ENCODE measurements at places on chromosomes 5 and 9.

GRCh38 chr5:55226027-55226933 lies 835 bp downstream of the MCIDAS start:
- DNase-seq = peak; percentile 45

DNA sequence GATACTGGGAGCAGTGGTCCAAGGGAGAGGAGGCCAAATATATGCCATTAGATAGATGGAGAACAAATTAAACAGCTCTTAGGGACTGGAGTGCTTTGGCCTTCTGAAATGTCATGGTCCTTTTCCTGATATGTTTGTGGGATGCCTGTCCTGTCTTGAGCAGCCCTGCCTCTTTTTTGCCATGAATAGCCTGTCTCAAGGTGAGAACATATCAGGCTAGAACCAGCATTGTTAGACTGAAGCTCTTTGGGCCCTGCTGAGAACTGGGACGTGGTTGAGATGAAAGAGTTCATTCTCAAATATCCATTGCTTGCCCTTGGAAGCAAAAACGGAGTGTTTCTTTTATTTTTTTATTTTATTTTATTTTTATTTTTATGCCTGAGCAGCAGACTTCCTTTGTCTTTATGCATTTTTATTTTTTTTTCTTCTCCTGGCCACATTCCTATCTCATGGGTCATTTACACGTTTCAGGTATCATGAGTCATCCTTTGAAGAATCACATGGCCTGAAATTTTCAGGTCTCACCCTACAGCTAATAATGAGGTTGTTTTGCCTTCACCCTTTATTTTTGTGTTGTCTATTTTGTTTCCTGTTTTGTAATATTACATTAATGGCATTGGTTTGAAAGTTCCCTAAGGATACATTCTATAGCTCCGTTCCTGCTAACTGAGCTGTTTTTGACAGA lies 371.4 kb downstream of the PSAT1 start:
- DNase-seq = no peak

DNA sequence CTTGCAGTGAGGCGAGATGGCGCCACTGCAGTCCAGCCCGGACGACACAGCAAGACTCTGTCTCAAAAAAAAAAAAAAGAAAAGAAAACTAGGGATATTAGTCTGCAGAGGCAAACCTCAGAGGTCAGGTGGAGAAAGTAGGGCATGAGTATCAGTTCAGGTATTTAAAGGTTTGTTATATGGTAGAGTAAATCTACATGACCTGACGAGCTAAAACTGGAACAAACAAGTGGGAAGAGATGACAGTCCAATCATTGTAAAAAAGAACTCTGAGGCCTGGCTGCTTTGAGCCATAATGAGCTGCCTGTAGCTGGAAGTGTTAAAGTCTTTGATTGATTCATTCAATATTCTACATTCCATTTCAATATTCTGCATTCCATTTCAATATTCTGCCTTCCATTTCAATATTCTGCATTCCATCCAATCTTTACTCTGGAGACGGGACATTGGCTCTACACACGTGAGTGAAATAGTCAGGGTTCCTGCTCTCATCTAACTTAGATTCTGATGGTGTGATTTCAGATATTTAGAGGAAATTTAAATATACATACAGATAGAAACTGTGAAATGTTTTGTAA lies 28.9 kb upstream of the GRAMD2B start:
- no peak for DNase-seq

GRCh38 chr5:155460501-155460931 lies 447.0 kb downstream of the KIF4B start:
- DNase-seq = no peak

DNA sequence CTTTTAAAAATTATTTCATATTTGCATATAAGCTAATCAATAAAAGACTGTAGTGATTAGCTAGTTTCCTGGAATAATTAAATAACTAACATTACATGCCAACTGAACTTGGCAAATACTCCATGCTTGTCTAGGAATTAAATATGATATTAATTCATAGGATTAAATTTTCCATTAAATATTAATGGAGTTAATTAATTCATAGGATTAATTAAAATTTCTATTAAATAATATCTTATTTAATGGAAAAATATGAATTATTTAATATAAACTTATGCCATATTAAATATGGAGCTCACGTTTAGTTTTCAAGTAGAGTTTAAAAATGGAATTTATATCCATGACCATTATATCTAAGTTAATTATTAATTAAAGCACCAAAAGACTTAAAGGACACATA lies 517.8 kb upstream of the DAB2 start:
- no peak for DNase-seq

DNA sequence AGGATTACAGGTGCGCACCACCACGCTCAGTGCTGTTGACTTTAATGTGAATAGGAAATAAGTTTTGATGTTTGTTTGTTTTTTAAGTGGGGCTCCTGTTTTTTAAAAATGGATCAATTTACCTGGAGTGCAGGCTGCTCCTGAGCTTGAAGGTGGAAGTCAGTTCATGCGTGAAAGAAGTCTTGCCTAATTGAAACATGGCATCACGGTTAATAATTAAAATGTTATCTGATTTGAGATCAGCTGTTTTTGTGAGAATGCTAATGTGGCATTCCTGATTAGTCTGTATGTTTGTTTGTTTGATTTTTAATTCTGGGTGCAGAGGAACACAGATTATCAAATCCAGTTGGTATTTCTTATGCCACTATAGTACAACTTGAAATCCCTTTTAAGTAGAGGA lies 6.5 kb downstream of the SFXN1 start:
- DNase-seq = no peak

DNA sequence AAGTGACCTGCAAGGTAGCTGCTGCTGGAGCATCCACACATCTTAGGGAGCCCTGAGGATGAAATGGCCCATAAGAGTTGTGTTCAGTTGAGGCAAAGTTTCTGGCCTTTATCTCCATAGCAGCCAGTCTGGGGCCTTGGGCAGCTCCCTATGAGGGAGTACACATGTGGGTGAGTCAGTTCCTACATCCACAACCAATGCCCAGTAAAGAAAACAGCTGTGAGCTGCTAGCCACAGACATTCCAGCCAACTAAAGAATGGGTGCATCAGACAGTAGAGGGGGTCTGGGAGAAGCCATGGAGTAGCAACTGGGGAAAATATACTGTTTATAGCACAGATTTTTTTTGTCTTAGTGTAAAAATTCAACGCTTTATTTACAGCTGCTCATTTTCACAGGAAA lies 720.7 kb downstream of the TLE1 start:
- peak; percentile 71 for DNase-seq

DNA sequence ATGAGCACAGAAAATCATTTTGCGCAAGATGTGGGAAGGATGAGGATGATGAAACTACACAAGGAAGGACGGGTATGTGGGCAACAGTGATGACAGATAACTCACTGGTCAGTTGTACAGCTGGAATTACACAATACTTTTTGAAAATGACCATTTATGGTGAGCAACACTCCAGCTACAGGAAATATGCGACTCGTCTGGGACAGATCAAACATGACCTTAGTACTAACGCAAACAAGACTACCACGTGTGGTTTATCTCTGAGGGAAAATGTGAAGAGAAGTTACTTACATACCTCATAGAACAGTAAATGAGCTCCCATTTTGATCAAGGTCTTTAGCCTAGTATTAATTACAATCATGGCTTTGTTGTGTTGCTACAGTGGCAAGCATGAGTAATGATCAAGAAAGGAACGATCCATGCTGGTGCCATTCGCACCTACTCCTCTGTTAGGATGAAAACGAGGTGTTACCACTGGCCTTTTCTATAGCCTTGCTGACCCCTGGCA lies 456.9 kb downstream of the BNC2 start:
- peak; percentile 100 for DNase-seq

DNA sequence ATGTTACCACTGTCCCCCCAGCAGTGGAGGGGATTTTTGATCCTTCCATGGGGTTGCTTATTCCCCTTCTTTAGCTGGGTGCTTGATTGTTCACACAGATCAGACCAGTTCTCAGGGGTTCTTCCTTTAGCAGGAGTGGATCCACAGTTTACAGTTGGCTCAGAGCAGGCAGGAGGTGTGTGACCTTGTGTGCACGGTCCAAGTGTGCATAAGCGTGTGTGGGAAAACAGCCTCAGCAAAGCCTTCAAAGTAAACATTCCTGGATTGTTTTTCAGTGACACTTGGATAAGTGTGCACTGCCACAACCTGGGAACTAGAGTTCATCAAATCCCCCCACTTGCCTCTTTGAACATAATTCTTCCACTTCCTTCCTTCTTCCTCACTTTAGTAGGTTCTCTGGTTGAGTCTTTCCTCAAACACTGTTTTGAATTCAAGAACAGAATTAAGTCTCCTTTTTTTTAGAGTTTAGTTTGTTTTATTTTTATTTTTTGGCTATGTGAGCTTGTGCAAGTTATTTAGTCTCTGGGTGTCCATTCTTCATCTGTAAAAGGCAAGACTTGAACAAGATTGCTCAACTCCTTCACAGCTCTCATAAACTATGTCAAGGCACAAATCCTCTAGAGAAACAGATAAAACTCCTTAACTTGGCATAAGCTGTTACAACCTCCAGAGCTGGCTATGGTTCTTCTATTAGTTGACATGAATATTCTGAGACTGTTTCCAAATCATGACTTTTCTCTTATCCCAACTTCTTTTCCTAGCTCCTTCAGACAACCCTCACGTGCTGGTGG lies 78.0 kb downstream of the OSMR start:
- peak; percentile 51 for DNase-seq

- peak; percentile 67 for DNase-seq
Measured at GRCh38 chr5:168851902-168852321, 272.7 kb upstream of the PANK3 start.

DNA sequence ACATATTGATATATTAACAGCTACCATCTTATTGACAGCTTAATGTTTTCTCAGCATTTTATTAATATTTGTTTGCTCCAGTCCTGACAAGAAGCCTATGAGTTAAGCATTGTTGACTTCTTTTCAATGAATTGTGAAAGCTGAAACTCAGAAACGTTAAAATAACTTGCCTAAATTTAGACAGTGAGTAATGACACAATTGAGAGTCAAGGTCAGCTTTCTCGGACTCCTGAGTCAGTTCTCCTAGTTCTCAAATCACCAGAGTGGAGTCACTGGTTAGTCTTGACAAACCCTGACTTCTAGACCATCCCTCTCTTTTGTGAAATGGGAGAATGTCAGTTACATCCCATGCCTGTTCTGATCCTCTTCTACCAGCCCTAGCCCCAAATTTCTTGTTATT lies 222.7 kb upstream of the ACO1 start:
- no peak for DNase-seq

DNA sequence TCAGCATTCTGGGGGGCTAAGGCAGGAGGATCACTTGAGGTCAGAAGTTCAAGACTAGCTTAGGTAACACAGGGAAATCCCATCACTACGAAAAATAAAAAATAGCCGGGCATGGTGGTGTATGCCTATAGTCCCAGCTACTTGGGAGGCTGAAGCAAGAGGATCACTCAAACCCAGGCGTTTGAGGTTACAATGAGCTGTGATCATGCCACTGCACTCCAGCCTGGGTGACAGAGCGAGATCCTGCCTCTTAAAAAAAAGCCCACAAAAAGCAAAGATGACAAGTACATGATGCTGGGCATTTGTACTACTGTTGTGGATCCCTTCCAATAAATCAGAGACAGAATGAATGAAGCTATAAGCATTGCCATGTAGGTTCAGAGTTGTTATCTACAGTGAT lies 320.1 kb upstream of the PANK3 start:
- DNase-seq = no peak

DNA sequence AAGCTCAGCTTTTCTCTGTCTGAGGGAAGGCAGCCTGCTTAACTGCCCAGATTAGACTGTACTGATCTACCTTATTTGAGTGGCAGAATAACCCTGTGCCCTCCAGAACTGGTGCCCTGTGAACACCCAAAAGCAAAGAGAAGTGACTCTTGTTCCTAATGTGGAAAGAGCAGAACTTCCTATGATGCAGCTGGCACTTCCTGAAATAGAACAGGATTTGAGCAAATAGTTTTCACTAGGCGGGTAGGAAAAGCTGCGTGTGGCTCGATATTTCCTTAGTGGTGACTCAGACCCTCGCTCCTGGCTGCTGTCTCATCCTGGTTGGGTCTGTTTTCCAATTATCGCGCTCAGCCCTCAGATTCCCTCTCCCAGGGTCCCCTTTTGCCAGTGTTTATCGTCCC lies 89.9 kb downstream of the SH3TC2 start:
- DNase-seq = peak; percentile 88

- no peak for DNase-seq
Measured at GRCh38 chr9:126383406-126384046, 56.9 kb downstream of the MVB12B start.

All from fibroblast of mammary gland (primary cell).